ENCODE measurements at places on chromosomes 3 and 15.

- DNase-seq: peak; percentile 20
Measured at GRCh38 chr15:52567871-52568600, 794 bp downstream of the ARPP19 start.

GRCh38 chr3:3632449-3632848 is 166.8 kb upstream of the LRRN1 start:
- no peak for DNase-seq

DNA sequence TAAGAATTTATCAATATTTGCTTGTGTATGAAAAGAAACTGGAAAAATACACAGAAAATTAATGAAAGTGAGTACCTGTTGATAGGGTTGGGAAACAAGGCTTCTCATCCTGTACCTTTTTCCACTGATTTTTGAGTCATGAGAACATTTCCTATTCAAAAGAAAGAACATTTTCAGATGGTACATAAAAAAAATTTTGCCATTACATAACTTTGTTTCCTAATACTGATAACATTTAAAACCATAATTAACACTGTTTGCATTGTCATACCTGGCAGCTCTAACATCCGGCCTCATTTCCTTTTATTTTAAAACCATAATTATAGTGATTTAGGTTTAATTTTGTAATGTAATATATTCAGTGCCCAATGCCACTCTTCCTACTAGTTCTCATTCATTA is 11.7 kb downstream of the NKTR start:
- no peak for DNase-seq

DNA sequence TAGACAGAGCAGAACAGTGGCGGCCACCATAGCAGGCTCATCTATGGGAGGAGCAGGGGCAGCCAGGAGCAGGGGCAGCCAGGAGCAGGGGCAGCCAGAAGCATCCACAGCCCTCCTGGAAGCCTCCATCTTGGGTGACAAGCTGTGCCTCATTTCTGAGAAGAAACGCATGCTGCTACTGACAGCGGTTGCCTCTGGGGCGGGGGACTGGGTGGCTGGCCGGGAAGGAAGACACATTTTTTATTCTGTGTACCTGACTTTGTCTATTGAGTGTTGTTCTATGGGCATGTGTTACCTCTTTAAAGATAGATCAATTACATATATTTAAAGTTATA is 71.5 kb upstream of the KLF13 start:
- DNase-seq: no peak

GRCh38 chr15:79008659-79009058 is 63.8 kb upstream of the CTSH start:
- no peak for DNase-seq

GRCh38 chr3:136464502-136464901 is 214.4 kb downstream of the PCCB start:
- DNase-seq: no peak

DNA sequence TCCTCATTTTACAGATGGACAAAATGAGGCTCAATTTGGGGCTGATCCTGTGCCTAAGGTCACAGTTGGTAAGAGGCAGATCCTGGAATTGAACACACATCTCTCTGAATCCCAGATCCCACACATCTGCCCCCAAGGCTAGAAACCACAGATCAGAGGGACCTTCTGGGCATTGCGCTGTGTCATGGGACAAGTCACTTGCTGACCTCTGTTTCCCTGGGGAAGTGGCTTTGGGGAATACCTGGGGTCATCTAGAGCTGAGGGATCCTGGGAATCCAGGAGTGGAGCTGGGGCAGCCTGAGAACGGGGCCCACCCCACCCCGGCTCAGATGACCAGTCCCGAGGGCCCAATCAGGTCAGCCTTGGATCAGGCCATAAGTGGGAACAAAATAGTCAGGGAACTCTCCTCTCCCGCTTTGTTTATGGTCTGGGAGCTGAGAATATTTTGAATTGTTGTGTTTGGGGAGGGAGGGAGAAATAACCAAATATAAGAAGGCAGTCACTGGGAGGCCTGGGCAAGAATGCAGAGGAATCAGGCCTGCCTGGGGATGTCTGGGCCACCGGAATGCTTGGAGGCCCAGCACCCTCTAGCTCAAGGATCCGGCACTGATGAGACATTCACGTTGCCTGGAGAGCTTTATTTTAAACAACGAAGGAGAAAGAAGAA is 8.8 kb upstream of the SLC6A6 start:
- no peak for DNase-seq

DNA sequence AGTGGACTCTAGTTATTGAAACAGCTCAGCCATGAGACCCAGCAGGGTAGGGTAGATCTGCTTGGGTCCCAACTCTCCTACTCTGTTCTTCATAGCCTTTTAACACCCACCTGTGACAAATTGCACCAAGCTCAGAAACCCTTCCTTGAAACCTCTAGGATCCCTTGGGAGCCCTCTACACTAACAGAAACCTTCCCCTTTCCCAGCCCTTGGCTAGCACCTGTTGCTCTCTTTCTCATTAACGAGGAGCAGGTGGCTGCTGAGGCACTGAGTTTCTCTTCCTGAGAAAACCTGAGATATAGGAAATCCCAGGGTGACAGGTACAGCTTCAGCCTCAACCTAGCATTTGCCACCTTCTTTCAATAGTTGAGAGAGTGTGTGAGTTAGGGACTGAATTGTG is 88.3 kb upstream of the CLSTN2 start:
- no peak for DNase-seq

GRCh38 chr3:135304378-135304777 is 509.3 kb downstream of the EPHB1 start:
- DNase-seq: no peak

DNA sequence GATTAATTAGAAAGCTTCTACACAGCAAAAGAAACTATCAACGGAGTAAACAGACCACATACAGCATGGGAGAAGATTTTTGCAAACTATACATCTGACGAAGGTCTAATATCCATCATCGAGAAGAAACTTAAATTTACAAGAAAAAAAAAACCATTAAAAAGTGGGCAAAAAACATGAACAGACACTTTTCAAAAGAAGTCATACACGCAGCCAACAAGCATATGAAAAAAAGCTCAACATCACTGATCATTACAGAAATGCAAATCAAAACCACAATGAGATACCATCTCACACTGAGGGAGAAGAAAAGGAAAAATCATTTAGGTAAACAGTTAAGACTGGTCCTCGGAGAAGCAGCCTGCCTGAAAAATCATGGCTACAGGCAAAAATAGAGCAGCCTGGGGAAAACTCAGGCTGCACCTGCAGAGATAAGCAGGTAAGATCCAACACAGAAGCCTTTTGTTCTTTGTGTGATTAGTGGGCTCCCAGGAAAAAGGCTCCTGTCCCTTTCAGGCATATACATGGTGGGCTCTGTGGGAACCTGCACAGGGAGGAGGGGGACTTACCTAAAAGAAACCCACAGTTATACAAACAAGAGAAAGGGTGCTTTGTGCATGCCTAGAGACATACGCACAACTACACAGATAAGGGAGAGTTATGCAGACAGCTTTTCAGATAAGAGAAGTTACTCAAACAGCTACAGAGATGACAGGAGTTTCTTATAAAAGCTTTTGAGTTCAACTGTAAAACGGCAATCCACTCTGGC is 49.3 kb downstream of the C3orf70 start:
- no peak for DNase-seq

DNA sequence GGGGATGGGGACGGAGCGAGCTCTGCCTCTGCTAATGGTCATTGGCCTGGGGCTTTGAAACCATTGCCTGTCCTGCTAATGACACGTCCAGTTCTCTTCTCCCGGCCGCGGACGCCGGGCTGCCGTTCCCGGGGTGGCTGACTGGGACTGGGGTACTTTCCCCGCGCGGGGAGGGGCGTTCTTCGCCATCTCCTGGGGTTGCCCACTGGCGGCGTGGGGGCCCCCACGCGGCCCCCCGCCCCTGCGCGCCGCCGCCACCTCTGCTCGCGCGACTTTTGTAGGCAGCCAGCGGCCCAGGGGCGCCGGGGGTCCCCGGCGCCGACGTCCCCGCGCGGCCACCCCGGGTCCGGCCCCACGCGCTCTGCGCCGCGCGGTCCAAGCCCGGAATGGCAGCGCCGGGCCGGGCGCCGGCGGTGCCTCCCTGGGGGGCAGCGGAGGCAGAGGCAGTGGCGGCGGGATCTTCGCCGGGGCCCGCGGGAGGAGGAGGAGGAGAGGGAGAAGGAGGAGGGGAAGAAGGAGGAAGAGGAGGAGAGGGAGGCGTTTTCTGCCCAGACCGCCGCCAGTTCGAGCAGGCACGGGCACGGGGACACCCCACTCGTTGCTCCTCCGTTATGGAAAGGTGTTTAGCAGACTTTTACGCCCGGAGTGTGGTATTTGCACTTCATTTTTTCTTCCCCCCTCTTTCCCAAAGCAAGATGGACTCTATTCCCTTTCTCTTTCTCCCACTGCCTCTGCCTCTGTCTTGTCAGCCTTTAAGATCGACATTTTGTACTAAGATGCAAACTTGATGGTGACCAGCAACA is 2.3 kb downstream of the BBX start:
- DNase-seq: peak; percentile 20

DNA sequence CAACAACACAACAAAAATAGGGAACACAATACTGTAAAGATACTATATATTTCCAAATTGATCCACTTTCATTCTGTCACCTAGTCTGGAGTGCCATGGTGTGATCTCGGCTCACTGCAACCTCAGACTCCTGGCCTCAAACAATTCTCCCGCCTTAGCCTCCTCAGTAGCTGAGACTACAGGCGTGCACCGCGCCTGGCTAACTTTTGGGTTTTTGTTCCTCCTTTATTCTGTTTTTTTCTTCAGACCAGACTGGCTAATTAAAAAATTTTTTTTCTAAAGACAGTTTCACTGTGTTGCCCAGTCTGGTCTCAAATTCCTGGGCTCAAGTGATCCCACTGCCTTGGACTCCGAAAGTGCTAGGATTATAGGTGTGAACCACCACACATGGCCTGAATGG is 5.3 kb downstream of the BCL2L10 start:
- DNase-seq: no peak

DNA sequence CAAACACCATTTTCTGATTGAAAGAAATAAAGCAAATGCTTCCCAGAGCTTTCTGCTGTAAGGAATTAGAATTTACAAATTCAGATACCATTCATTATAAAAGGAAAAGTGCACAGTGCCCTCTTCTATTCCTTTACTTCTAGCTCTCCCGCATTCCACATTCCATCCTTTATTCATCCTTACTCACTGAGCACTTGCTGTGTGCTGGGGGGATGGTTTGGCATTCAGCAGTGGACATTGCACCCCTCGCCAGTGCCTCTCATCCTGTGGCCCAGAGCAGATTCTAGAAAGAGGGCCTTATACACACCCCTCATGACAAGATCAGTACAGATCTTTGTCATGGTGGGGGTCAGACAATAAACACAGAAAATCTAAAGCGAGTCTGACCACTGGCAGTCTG is 73.0 kb downstream of the MGLL start:
- no peak for DNase-seq

DNA sequence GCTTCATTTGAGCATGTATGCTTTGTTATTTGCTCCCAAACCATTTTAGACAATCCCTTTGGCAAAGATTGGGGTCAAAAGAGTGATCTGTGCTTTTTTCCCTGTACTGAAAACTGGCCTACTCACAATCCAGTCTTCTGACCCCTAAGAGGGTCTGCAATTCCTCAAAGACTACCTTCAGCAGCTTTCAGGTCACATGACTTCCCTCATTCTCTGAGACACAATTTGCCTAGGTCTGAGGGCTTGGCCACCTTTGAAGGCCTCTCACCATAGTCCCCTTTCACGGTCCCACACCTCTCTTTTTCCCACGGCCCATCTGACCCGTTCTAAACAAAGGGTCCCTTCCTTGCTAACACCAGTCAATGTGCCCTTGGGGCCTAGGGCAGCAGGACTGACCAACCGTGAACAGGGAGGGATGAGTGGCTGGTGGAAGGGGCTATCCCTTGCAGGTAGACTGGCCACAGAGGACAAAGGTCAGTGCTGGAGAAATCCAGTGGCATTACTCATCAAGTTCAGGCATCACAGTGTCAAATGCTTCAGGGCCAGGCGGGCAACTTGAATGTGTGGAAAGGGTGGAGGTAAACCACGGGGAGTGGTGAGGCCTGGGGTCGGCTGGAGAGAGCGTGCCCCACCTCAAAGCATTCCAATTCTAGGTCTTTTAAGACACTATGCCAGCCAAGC is 10.8 kb downstream of the RASL12 start:
- no peak for DNase-seq

GRCh38 chr3:98776140-98776493 is 13.0 kb downstream of the ST3GAL6 start:
- no peak for DNase-seq

GRCh38 chr3:134126153-134126552 is 96.4 kb upstream of the SLCO2A1 start:
- DNase-seq: no peak

All from stimulated activated effector memory CD8-positive, alpha-beta T cell treated with anti-CD3 and anti-CD28 coated beads, Interleukin-12 subunit alpha, Interleukin-12 subunit beta, amount 100 ng/mL, for 72 hours (primary cell).